ENCODE measurements at places on chromosomes 11 and 22.
A peak's percentile ranks its signal among the peaks of the same experiment; 100 is the strongest.

DNA sequence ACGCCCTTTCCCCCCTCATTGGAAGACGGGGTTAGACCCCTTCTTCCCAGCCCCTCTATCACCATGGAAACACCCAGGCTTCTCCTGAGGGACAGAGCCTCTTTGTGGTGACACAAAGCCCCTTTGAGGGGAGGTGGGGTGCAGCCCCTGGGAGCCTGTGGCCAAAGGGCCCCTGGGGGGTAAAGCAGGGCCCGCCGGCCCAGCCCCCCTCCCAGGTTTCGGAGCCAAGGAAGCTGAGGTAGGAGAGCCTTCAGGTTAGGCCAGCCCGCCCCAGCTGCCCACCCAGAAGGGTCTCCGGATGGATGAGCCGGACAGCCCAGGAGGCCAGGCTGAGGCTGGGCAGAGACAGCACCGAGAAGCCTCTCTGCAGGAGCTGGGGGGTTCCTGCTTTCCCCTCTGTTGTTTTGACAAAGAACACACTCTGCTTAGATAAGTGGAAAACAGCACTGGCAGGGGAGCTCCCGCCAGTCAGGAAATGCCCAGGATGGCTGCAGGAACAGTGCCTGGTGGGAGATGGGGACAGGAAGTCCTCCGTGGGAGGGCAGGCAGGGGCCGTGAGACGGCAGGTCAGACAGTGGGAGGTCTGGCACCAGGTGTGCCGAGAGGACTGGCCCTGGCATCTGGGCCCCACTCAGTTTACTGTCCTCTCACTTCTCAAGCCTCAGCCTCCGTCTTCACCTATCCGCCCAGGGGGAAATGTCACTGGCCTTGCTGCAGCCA is 18.2 kb downstream of the ARVCF start:
- no peak overlapping the region for H3K27ac ChIP-seq
- no peak for DNase-seq
- H3K36me3 ChIP-seq, result no peaks in the 10 kb centered on the region
- H3K4me1 ChIP-seq, result peaks cover 87% of the 10 kb centered on the region
- no peaks in the 10 kb centered on the region for H3K27me3 ChIP-seq

- peaks cover 14% of the 10 kb centered on the region for H3K4me1 ChIP-seq
- no peak for DNase-seq
- no peaks in the 10 kb centered on the region for H3K27me3 ChIP-seq
- H3K27ac ChIP-seq, result no peak overlapping the region
- peaks cover 16% of the 10 kb centered on the region for H3K36me3 ChIP-seq
Observed at GRCh38 chr11:66862559-66863037, 5.7 kb downstream of the LRFN4 start.

- no peak overlapping the region for H3K27ac ChIP-seq
- H3K36me3 ChIP-seq, result no peaks in the 10 kb centered on the region
- no peak overlapping the region for H3K4me3 ChIP-seq
- H3K4me1 ChIP-seq, result peaks cover 9% of the 10 kb centered on the region
- no peaks in the 10 kb centered on the region for H3K27me3 ChIP-seq
Observed at GRCh38 chr11:113253406-113253805, 61.0 kb upstream of the TTC12 start.

DNA sequence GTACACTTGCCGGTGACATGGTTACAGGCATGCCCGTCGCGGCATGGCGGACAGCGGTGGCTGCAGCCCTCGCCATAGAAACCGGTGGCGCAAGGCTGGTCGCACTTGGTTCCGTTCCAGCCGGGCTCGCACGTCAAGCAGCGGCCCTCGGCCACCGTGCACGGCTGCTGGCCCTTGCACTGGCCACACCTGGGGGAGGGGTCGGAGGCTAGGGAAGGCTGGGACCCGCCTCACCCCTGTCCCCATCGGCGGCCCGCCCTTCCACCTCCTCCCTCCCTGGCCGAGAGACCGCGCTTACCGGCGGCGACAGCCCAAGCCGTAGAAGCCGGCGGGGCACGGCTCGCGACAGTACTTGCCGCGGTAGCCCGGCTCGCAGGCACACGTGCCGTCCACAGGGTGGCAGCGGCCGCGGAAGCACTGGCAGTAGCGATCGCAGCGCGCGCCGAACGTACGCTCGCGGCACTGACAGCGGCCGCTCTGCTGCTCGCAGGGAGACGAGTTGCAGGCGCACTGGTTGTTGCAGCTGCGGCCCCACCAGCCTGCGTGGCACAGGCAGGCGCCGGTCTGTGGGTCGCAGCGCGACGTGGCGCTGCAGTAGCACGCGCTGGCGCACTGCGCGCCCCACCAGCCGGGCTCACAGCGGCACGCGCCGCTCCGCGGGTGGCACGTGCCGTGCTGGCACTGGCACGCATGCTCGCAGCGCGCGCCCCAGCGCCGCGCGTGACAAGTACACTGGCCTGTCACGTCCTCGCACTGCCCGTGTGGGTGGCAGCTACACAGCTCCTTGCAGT is 6.7 kb downstream of the SCARF2 start:
- no peak for DNase-seq
- peaks cover 22% of the 10 kb centered on the region for H3K4me1 ChIP-seq
- H3K4me3 ChIP-seq, result peak overlapping the region; percentile 37
- no peak overlapping the region for H3K27ac ChIP-seq
- H3K27me3 ChIP-seq, result no peaks in the 10 kb centered on the region
